Epithelial cell of prostate (primary cell): ENCODE measurements at places on chromosomes 1 and 21.

DNA sequence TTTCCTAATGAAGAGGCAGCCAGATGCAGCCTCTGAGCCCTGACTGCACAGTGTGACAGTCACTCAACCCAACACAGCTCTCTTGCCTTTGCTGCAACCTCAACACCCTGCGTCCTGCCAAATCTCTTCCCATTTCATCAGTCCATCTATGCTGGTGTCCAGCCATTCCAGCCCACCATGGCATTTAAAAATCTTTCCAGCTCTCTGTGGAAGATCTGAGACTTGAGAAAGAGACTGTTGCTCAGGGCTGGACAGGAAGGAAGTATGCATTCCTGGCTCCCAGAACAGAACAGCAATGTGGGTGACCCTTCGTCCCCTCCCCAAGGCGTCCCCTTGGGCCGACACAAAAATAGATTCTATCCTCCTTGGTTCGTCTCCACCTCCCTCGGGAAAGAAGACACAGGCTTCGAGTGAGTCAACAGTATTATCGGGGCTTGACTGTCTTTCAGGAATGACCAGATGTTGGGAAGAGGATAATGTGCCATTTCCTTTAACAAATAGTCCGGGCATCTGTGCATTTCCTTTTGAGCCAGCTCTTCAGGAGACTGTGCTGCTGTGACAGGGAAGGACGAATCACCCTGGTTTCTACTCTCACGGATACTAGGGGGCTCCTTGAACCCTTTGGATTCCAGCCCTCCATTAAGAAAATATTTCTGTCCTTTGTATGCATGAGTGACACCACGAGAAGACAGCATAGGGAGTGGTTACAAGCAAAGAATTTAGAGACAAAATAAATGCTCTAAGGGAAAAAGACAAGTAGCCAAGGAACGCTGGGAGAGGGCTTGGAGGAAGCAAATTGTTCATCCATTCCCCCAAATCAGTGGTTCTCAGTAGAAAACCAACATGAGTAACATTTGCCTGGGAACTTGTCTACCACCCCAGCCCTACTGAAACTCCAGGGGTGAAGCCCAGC, 111.4 kb upstream of the CDC42BPA start:
- no peak for DNase-seq

DNA sequence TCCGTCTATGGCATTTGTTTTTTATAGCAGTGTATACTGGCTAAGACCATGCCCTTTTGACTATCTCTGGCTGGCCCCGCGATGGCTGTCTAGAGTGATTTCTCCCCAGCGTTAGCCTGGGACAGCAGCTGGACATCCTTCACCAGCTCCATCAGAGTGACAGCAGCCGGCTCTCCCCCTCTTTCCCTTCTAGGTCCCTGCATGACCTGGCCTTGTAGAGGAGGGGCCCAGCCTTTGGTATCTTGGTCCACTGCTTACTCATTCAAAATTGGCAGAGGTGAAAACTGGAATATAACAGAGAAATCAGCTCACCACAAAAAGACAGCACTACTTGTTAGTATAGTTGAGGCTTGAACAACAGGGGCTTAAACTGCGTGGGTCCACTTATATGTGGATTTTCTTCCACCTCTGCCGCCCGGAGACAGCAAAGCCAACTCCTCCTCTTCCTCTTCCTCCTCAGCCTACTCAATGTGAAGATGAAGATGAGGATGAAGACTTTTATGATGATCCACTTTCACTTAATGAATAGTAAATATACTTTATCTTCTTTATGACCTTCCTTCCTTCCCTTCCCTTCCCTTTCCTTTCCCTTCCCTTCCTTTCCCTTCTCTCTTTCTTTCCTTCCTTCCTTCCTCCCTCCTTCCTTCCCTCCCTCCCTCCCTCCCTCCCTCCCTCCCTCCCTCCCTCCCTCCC, 29.4 kb upstream of the B3GALNT2 start:
- DNase-seq, result no peak

GRCh38 chr1:244022311-244022710, 28.8 kb upstream of the ZBTB18 start:
- no peak for DNase-seq

DNA sequence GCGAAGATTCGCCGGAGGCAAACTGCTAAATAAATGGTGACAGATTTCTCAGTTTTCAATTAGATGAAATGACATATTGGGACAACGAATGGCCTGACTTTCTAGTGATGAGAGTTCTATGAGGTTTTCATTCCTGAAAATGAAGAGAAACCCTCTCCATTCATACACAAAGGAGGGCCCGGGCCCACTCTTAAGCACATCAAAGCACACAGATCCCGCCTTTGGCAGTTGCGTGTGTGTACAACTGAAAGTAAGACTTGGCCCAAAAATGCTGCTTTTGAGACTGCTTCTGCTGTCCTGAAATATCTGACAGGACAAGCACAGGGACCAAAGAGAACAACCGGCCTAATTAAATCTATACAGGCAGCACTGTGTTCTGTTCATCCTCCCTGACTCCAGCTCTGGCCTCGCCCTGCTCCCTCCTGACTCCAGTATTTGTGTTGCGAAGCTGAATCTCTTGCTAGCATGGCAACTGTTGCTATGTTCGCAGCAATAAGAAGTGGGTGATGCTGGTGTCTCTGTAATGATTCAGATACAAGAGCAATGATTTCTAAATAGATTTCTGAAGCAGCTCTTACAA, 7.4 kb downstream of the LRRC53 start:
- no peak for DNase-seq

- DNase-seq, result peak; percentile 95
Measured at GRCh38 chr1:17233675-17234320, 15.1 kb upstream of the PADI3 start.

GRCh38 chr1:70156529-70157120, 48.8 kb downstream of the LRRC40 start:
- DNase-seq, result no peak

DNA sequence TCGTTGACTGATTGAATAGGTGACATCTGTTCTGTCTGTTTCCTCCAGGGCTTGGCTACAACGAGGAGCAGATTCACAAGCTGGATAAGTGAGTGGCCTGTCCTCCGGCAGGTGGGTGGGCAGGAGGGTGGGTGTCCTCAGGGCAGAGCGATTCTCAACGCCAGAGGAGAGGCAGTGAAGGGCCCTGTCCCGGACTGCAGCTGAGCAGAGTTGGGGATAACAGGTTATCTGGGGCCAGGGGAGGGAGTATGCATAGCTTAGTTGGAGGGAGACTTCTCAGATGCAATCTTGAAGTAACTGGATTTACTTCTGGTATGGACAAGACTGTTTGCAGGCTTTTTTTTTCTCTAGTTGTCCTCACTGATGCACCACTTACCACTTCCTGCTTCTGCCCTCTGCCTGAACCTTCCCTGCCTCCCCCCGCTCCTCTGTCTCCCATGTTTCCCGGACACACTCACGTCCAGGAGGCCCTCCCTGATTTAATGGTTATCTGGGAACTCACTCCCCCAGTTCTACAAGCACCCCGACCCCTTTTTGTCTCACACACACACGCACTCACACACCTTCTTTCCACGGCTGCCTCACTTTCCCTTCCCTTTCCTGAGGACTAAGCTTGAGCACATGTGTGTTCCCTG, 16.4 kb upstream of the RASSF5 start:
- DNase-seq, result no peak

- no peak for DNase-seq
Measured at GRCh38 chr1:183126000-183126366, 60.1 kb upstream of the LAMC2 start.

- DNase-seq, result no peak
Measured at GRCh38 chr1:58155418-58156123, 391.0 kb downstream of the OMA1 start.
